Hematopoietic multipotent progenitor cell (in vitro differentiated cells): ENCODE measurements at places on chromosomes 13 and 19.

DNA sequence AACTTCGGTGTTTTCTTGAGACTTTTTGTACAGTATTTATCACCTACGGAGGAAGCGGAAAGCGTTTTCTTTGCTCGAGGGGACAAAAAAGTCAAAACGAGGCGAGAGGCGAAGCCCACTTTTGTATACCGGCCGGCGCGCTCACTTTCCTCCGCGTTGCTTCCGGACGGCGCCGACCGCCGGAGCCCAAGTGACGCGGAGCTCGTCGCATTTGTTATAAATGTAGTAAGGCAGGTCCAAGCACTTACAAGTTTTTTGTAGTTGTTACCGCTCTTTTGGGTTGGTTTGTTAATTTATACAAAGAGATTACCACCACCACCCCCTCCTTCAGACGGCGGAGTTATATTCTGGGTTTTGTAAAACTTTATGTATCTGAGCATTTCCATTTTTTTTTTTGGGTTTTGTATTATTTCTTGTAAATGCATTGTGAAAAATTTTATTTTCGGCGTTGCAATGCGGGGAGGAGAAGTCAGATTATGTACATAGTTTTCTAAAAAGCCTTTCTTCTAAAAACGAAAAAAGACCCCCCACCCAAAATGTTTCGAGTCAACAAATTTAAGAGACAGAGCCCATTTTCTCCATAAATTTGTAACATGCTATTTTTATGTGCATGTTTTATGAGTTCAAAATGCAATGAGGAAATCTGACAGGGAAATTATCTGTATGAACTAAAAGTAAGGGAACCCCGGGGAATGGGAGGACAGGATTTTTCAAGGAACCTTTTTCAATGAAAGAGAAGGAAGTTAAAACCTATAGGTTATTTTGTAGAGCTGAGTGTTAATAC lies 2.3 kb downstream of the SOX1 start:
- no peak for DNase-seq

- DNase-seq: no peak
These were observed 288.6 kb downstream of the SPRY2 start for GRCh38 chr13:80052286-80052685.

GRCh38 chr13:46303742-46304385 lies 83.2 kb downstream of the RUBCNL start:
- peak; percentile 37 for DNase-seq

DNA sequence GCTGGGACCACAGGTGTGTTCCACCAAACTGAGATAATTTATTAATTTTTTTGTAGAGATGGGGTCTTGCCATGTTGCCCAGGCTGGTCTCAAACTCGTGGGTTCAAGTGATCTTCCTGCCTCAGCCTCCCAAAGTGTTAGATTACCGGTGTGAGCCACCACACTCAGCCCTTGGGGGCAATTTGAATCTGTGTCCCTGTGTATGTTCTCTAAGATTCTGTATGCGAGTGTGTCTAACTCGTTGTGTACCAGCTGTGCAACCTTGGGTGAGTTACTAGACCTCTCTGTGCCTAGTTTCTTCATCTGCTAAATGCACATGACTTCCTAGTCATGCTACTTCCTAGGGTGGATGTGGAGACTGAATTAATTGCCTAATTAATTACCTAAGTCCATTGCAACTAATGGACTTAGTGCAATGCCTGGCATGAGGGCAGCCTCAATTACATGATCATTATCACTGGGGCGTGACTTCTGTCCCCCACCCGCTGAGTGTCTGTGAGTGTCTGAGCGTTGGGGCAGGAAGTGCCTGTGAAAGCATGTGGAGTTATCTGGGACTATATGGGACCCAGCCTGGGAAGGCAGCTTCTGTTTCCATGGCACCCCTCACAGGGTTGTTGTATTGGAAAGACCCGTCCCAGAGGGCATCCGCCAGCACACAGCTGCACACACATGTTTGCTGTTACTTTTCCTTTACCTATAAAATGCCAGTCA lies 1.8 kb upstream of the NCCRP1 start:
- no peak for DNase-seq

GRCh38 chr19:4602915-4603314 lies 36.4 kb upstream of the TNFAIP8L1 start:
- DNase-seq: no peak
